ENCODE measurements at places on chromosomes 1 and 21.

DNA sequence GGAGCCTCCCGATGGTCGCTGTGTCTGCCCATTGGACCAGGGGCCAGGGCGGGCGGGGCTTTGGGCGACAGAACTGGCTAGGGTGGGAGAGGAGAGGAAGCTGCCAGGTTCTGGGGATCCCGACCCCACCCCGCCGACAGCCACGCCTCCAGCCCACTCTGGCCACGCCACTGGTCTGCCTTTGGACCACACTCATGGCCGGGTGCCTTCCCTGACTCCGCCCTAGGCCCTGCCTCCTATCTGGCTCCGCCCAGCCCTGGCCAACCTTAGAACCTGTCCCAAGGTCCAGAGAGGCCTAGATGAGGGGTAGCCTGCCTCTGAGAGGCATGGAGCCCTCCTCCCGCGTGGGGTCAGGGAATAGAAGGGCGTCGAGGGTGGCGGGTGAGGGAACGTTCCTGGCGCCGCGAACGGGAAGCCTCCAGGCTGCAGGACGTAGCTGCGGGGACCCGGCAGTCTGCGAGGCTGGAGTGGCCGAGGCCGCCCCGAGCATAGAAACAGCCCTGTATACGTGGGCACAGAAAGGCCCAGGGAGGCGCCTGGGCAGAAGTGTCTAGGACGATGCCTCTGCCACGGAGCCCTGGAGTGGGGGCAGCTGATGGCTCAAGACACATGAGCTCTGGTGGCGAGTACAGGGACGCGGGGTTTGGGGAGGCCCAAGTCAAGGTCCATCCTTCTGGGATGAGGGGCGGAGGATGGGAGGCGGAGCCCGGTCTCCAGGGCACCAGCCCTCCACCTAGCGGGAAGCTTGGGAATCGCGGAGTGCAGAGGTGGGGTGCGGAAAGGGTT lies 11.5 kb upstream of the COL16A1 start:
- DNase-seq = no peak

DNA sequence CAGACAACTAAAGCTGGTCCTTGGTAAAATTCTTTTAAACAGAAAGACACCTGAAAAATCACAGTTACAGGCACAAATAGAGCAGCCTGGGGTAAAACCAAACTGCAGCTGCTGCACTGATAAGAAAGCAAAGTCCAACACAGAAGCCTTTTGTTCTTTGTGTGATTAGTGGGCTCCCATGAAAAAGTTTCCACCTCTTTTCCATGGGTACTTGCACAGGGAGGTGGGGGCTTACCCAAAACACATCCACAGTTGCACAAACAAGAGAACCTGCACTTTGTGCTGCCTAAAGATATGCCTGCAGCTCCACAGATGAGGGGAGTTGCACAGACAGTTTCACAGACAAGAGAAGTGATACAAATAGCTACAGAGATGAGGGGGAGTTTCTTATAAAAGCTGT lies 106.7 kb upstream of the SLC5A9 start:
- no peak for DNase-seq

GRCh38 chr1:184297244-184297750 lies 89.5 kb upstream of the C1orf21 start:
- no peak for DNase-seq

- no peak for DNase-seq
These were observed 11.3 kb downstream of the HJV start for GRCh38 chr1:146010126-146010738.

- DNase-seq = no peak
These were observed at the start of gene MTARC2 for GRCh38 chr1:220748089-220748934. Gene MTARC2 (plus strand): TSS chr1:220748322. CDS start chr1:220748532, 210 bp downstream.

DNA sequence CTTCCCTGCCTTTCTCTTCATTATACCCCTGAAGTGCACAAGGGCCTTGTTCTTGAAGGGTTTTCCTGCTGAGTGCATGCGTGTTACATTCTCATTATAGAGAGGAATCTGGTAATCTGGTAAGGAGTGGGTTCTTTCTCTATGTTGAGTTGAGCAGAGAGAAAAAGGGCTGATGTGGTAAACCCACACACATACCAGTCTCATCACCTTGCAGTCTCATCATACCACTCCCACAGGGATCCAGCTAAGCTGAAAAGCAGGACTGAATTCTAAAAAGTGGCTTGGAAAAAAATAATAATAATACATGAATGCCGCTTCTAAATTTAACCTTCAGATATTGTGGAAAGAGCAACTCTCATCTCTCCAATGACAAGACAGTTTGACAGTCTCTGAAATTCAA lies 10.5 kb upstream of the HTR1D start:
- DNase-seq = no peak

- peak; percentile 45 for DNase-seq
These were observed 33.5 kb upstream of the IL19 start for GRCh38 chr1:206736878-206737728.

DNA sequence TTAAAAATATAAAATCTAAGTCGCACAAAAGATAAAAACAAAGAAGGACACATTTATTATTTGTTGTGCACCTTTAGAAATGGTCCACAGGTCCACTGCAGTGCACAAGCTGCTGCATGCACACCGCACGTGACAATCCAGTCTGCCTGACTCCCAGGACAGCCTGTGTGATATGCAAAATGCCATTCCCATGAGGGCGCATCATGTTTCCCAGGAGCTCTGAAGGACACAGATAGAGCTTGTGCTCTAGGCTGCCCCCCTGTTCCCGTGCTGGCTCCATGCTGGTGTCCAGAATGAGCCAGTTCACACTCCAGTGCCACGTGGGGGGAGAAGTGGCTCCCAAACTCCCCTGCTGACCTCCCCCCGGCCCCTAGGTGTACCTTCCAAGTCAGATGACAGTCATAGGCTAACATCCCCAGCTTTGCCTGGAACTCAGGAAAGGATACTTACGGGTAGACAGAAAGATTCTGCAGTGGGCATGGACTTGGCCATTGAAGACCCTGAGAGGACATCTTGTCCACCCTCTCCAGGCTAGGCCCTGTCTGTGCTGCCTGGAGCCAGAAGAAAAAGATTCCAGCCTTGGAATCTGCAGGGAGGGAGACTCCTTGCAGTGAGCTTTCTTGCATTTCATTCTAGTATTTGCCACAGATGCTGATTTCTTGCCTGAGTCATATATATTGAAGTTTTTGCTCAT lies 26.3 kb downstream of the RAB7B start:
- DNase-seq = no peak

GRCh38 chr1:54567961-54568360 lies 19.9 kb downstream of the ACOT11 start:
- DNase-seq = no peak

DNA sequence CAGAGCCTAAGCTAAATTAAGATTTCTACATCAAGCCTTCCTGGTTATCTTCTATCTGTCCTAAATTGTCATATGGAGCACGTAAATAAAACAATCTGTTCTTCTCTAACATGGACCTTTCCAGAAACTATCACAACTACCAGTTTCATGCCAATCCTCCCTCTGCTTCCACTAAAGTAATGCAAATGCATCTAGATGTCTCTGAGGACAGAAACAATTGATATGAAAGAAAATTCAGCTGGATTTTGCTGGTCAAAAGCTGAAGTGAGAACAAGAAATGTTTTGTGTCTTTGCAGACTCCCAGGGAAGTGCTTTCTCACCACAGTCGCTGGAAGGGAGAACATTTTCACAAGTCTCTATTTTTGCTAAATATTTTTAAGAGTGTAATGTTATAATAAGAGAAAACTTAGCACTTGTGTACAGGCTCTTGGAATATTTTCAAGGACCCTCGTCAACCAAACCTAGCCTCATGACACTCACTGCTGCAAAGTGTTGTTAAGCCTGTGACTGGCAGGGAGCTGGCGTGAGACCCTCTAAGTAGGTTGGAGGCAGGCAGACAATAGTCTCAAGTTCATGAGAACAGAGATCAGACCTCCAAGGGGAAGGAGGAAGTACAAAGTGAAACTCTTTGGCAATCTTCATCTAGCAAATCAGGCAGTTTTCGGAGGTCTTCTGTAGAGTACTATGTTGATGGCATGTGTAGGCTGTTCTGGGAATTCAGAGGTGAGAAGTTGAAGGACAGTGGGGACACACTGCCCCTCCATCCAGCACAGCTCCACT lies 38.8 kb downstream of the DNASE2B start:
- no peak for DNase-seq

DNA sequence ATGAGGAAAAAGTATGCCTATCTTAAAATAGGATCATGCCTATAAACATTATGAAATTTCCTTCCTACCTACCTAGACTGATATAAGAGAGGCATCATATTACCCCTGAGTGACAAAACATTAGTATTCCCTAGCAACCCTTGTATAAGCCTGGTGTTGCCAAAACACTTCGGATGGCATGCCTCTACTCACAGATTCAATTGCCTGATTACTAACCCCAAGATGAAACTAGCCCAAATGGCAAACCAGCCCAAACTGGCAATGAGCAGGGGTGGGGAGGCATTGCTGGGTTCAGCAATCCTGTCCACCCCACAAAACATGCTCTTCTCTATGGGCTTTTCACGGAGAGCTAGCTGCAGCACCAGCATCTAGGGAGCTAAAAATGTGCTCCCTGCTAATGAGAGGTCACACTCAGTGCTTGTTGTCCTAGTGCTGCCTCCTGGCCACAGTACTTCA lies 13.9 kb downstream of the PALMD start:
- no peak for DNase-seq

DNA sequence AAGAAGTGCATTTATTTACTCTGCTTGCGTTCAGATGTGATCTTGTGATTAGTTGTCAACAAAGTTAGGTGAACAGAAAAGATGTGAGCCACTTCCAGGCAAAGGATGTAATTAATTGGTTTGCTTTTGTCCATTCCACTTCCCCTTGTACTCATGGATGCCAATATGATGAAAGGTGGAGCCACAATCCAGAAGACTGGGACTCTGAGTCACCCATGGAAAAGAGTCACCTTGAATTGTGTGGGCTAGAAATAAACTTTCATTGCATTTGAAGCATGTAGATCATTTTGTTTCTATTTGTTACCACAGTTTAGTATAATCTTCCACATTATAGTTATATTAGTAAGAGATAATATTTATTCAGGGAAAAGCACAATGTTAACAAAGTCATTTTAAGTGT lies 684.2 kb downstream of the LTN1 start:
- no peak for DNase-seq

GRCh38 chr1:1778663-1779319 lies 521 bp upstream of the NADK start:
- DNase-seq = peak; percentile 71

DNA sequence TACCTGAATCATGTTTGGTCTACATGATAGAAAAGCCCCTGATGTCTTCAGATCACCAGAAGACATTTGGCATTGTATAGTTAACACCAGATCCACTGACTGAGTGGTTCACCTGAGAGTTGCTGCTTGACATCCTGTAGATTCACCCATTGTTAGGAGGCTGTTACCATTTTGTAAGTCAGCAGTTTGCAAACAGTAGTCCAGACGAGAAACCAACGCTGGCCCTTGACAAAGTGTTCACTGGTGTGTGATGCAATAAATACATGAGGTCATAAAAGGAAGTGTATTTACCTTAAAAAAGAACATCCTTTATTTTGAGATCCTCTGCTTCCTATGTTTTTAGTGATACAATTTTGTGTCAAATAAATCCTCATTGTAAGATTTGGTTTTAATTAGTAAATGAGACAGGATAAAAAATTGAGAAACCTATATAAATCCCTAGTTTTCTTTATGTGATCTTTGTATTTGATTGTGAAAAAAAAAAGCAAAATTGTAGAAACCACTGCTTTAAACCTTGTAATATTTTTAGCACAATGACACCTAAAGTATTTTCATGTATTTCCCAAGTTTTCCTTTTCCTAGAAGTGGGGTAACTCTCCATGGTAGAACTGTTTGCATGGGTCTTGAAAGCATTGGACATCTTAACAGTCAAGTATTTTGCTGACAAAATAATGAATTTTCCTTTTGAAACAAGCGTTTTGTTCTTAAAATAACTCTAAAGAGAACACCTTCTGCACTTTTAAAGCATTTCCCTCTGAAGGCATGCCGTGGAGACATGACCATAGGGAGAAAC lies 204.3 kb downstream of the FGGY start:
- no peak for DNase-seq

GRCh38 chr21:44907225-44907965 lies 13.3 kb downstream of the ITGB2 start:
- DNase-seq = no peak

GRCh38 chr1:114720492-114720891 lies 3.9 kb upstream of the NRAS start:
- no peak for DNase-seq

DNA sequence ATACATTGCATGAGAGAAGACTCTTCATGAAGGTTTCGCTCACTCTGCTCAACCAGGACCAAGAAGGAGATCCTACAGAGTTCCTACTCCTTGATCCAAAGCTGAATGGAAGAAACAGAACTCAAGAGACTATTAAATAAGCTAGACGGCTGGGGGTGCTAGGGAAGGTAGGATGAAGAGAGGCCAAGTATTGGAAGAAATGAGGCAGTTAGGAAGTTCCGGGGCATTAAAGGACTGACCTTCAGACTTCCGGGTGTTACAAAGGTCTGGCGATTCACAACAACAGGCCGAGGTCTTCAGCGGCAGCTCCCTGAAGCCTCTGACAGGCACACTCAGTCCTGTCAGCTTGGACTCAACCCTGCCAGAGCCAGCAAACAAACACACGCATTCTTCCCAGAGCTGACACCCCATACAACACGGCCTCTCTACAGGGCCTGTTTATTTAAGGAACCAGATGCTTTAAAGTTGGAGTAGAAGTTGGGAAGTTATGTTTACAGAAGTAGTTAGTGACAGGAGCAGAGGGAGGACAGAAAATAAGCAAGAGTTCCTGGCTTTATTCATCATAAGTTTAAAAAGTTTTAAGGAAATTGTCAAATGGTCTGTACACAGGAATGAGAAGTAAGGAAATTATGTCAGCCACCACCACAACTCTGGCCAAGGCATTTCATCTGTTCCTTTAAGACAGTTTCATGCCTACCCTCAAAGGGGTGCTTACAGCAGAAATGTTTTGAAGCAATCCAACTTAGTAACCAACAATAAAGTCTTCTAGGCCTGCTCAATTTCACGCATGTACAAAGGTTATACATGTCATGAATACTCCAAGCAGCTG lies 4.7 kb downstream of the SORT1 start:
- DNase-seq = no peak

Measured in CD4-positive, alpha-beta T cell (primary cell).